ENCODE measurements at places on chromosomes 5 and 9. TPM values are rescaled to one million over a fixed set of nuclear protein-coding genes. Genes with fewer than 3 reads are reported as not detected.
A peak's percentile ranks its signal among the peaks of the same experiment; 100 is the strongest.

GRCh38 chr9:65405253-65405652 lies 120.2 kb upstream of the FOXD4L5 start:
- DNase-seq = no peak

The FAM153A gene
- not detected for polyA plus RNA-seq

The SLC34A1 gene
- polyA plus RNA-seq = not detected

DNA sequence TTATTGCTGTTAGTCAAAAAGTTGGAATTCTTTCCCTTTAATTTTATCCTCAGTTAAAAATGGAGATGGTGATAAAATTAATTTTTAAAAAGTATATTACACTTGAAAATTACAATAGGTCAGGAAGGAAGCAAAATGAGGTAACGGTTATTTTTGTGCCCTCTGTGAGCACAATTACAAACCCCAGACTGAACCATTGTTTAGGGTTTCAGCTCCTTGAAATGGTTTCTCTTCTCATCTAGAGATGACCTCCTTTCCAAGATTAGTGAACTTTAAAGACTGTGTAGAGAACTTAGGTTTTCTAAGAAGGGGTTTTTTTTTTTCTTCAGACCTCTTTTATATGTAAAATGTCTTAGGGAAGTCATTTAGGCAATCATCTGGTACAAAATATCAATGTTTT lies 126.2 kb upstream of the CHD1 start:
- DNase-seq = no peak

DNA sequence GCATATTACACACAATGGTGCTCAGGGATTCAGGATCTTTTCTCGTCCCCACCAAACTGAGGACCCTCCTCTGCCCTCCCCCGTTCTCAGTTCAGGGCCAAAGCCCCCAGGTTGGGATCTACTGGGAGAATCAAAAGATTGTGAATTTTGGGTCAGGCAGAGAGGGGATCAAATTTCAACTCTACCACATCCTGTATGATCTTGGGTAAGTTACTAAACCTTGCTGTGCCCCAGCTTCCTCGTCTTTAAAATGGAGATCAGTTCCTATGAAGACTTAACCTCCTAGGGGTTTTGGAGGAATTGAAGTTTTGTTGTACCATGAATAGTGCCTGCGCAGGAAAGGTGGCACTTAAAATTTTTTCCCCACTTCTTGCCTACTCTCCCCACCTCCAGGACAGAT lies 62.4 kb downstream of the RAI14 start:
- no peak for DNase-seq

The AK8 gene
- 0.81 TPM for polyA plus RNA-seq

The CBY3 gene
- polyA plus RNA-seq = 0.39 TPM

The OR1J2 gene
- polyA plus RNA-seq = not detected

DNA sequence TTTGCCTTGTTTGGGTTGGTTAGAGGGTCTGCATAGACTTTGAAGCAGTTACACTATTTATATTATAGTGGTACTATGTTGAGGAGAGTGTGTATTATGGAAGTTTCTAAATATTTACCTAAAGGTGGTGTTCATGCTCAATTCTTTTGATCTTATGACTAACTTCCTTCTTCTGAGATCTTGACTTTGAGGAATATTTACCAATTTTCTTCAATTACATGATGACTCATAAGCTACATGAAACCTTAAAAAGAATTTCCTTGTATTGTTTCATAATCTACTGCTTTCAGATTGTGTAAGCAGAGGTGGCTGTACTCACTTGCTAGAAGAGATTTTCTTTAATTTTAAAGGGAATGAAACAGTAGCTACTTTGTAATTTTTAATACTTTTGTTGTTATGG lies 276.1 kb downstream of the TAF11L14 start:
- DNase-seq = no peak

GRCh38 chr9:137276473-137277328 lies 825 bp upstream of the TOR4A start:
- DNase-seq = no peak

DNA sequence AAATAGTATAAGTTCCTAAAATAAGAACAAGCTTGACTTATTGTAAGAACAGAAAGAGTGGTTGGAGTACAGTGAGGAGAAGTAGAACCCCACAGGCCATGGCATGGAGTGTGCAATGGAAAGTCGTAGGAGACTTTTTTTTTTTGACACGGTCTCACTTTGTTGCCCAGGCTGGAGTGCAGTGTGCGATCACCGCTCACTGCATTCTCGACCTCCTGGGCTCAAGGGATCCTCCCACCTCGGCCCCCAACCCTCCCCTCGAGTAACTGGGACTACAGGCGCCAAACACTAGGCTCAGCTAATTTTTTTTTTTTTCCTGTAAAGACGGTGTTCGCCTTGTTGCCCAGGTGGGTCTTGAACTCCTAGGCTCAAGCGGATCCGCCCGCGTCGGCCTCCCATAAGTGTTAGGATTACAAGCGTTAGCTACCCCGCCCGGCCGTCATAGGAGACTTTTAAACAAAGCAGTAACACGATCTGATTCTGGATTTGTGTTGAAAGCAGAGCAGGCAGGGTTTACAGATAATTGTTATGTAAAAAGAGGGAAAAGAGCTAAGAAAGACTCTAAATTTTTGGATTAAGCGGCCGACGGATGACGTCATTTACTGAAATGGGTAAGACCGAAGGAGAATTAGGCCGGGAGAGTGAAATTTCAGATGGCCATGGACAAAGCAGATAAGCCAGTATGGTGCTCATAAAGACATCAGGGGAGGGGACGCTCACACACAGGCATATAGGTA lies 752 bp downstream of the TSTD2 start:
- DNase-seq = no peak

DNA sequence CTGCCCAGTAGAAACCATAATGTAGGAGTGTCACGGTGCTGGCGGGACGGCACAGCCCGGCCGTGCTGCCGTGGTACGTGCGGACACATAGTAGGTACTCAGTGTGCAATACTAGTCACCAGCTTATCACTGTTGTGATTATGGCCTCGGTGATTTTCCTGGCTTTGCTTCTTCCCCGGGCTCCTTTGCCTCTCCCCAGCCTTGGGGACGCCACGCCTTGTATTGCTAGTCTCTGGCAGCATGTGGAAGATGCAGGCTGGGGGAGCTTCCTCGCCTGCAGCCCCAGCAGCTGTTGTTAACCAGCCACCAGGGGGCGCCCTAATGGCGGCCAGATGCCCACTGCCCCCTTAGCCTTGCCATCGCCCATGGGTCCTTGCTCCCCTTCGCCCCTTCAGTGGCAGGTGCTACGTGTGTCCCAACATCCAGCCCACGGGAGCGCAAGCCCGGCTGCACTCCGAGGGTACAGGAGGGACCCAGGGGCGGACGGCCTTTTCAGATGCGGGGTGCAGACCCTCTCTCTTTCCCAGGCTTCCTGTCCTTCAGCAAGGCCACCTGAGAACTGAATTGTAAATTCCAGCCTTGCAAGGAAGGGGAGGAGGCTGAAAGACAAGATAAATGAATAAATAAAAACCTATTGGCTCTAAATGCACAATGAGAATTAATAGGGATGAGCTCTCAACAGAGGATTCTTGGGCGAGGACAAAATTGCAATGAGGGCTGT lies 8.0 kb downstream of the NTNG2 start:
- peak; percentile 50 for DNase-seq

DNA sequence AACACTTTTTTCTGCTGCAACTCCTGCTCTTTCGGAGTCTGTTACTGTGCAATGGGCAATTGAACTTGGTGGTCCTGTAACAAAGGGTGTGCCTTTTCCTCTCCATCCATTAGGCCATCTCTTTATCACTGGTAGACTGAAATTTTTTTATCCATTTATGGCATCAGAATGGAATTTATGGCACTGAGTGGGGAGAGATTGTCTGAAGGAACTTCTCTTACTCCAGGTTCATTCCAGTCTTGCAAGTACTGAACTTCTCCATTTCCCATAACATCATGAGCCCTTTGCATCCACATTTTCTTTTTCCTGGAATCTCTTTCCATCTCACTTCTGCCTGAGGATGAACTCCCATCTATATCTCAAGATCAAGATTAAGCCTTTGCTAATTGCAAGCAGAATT lies 10.0 kb downstream of the SLC46A2 start:
- DNase-seq = no peak

The NUDT12 gene
- 2.2 TPM for polyA plus RNA-seq

DNA sequence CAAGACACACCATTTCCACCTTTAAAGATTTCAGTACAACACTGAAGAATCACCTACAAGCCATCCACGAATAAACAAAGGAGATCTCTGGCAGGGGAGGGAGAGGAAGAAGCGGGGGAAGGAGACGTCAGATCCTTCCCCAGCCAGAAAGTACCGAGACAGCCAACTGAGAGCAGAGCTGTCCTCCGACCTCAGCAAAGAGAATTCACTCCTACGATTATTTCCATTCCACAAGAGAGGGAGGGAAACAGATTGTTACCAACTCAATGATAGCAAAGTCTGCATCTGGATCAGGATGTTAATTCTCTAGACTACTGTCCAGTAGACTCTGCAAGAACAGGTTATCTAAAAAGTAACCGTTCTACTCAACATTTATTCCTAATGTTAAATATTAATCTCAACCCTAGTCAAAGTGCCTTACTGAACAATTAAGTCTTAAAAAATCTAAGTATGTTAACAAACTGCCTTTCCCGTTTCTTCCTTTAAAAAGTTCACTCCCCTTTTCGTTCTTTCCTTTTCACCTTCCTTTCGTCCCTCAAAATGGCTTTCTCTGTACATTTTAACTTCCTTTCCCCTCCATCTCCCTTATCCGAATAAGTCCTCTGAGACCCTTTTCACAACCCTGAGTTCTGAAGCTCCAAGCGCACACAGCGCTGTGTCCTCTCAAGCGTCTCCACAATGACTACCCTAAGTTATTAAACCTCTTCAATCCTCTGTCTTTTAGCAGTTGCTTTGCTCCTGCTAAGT lies 1.4 kb downstream of the CHD1 start:
- DNase-seq = peak; percentile 51

DNA sequence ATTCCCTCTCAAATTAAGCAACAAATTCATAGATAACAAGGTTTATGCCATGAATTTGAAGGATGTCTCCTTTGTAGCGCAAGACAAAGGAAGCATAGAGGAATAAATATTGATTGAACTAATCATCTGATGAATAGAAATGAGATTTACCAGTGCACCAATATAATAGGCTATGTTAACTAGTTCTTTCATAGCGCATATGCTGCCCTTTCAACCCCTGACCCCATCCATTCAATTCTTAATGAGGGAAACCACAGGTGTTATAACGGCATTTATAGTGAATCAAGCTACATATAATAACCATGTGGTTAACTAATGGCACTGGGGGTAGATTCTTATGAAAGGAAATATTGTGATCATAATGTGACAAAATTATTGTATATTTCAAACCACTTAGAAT lies 6.5 kb downstream of the RORB start:
- DNase-seq = no peak

The TAF11L4 gene
- polyA plus RNA-seq = not detected

The ACOT12 gene
- not detected for polyA plus RNA-seq

- DNase-seq = no peak
These were observed 46.0 kb downstream of the C7 start for GRCh38 chr5:40955313-40955712.

GRCh38 chr5:178895615-178896571 lies at the start of gene ZFP2:
Gene ZFP2, plus strand, starts transcription at chr5:178895913. Its CDS starts 35,401 bp downstream, at chr5:178931314.
- DNase-seq = peak; percentile 43

GRCh38 chr5:95858023-95858461 lies 35.5 kb upstream of the GLRX start:
- no peak for DNase-seq

- DNase-seq = no peak
These were observed 16.4 kb upstream of the PPP2R2B start for GRCh38 chr5:146894753-146895521.

The TAF1L gene
- not detected for polyA plus RNA-seq

GRCh38 chr9:126162611-126163381 lies 163.8 kb upstream of the MVB12B start:
- no peak for DNase-seq

The PDE8B gene
- 0.09 TPM for polyA plus RNA-seq

DNA sequence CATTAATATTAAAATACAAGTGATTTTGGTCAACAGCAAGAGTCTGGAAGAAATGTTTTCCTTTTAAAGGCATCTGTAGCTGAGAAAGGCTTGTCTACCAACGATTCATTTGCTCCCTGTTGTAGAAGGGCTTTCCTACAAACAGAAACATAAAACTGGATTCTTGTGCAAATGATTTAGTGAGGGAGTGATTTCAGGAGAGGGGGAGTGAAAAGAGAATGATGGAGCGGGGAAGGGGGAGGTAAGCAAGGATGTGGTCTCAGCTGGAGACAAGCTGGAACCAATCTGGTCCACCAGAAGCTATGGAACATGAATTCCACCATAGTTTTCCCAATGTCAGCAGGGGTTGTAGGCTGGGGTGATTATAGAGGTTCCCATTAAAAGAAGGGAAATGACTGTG lies 196.3 kb downstream of the FBXO4 start:
- no peak for DNase-seq
